ENCODE measurements at places on chromosomes 1 and 21.

DNA sequence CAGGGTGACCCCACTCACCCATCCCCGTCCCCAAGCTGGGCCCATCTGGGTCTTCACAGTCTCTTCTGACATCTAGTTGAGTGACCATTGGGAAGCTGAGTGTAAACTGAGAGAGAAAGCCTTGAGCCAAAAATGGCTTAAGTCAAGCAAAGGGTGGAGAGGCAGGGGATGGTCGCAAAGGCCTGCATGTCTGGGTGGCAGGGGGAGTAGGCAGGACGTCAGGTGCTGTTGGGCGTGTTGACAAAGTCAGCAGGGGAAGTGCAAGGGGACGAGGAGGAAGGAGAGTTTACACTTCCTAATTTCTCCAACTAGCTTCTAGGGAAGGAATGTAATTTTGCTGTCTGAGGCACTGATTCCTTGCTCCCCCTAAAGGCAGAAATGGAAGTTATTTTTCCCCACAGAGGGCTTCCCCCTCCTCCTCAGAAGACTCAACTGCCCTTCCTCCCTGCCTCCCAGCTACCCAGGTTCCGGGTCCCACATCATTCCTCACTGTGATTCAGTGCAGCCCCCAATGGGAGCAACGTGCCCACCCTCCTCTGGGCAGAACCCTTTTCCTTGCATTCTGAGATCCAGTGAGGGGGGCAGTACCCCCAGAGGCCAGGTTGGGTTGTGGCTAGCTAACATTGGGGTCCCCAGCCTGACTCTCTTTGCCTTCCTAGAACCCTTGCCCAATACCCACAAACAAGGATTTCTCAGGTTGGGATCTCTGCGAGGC lies 1.2 kb upstream of the ADORA1 start:
- DNase-seq: no peak

- DNase-seq: no peak
Observed at GRCh38 chr1:64631346-64632034, 113.4 kb upstream of the RAVER2 start.

- no peak for DNase-seq
Observed at GRCh38 chr1:201988601-201989000, 6.2 kb downstream of the RNPEP start.

- DNase-seq: no peak
Observed at GRCh38 chr1:203796236-203796605, 798 bp downstream of the ZBED6 start.

DNA sequence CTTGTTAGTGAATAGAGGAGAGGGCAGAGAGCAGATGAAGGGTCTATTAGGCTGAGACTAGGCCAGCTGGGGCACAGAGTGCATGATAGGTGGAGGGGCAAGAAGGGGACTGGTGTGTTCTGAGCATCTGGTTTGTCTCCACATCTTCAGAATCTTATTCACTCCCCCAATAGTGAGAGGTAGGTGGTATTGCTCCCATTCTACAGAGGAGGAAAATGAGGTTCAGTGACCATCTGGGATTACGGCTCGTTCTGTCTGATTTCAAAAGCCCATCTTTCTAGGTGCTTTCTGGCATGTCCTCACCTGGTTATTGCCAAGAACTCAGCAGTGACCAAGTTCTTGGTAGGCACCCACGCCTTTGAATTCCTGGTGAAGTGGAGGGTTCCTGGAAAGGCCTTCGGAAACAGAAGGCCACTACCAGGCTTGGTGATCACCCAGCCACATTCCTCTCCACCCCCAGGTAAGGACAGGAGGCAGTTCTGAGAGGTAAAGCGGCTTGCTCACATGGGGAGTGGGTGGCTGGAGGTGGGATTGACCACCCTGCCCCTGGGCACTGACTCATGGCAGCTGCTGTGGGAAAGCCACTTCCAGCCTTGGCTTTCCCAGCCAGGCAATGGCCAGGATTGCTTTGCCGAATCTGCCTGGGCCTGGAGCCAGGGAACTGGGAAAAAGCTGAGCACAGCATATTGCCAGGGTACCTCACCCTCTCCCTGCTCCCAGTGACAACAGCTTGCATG lies 18.8 kb upstream of the CITED4 start:
- DNase-seq: no peak

DNA sequence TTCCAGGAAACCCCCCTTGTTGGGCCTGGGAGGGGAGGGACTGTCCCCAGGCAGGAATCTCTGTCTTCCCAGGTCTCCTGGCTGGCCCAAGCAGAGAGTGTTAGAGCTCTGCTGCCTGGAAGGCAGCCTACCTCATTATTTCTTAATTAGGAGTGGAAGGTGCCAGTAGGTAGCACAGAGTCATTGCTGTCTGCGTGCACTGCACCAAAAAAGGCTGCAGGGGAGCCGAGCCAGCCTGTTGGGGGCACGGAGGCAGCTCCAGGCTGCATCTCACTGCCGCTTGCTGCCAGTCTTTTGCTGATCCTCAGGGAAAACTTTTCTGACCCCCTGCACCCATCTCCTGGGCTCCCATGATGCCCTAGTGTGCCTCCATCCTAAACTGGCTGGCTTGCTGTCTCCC lies 58.1 kb downstream of the LRRN2 start:
- DNase-seq: no peak

DNA sequence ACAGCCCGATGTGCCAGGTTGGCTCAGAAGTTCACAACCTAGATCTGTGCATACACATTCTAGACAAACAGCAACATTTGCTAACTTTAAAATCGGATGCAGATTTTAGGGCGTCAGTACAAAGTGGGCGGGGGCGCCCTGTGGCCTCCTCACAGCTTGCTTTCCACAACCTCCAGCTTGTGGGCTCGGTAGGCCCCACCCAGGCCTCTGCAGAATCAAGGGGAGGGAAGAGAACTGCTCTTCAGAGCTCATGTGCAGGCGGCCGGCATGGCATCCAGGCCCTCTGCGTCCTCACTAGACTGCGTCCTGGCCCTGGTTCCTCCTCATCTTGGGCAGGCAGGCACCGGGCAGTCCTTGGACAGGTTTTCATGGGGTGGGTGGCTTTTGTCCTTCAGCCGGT lies 59.3 kb downstream of the AJAP1 start:
- no peak for DNase-seq

Data from HCT116 (cell line).